IgD-negative memory B cell (primary cell): ENCODE measurements at places on chromosomes 11 and 22. TPM values are rescaled to one million over a fixed set of nuclear protein-coding genes. Genes with fewer than 3 reads are reported as not detected.

Gene TPBGL
- not detected for polyA plus RNA-seq

Gene CYP2D6
- polyA plus RNA-seq, result not detected

Gene IL18
- 0.65 TPM for polyA plus RNA-seq

Gene SGSM1
- polyA plus RNA-seq, result 0.44 TPM

Gene MS4A12
- polyA plus RNA-seq, result not detected

Gene DNAJB7
- polyA plus RNA-seq, result 0.09 TPM

Gene FAM181B
- not detected for polyA plus RNA-seq
